ENCODE measurements at places on chromosomes 13 and 19.

DNA sequence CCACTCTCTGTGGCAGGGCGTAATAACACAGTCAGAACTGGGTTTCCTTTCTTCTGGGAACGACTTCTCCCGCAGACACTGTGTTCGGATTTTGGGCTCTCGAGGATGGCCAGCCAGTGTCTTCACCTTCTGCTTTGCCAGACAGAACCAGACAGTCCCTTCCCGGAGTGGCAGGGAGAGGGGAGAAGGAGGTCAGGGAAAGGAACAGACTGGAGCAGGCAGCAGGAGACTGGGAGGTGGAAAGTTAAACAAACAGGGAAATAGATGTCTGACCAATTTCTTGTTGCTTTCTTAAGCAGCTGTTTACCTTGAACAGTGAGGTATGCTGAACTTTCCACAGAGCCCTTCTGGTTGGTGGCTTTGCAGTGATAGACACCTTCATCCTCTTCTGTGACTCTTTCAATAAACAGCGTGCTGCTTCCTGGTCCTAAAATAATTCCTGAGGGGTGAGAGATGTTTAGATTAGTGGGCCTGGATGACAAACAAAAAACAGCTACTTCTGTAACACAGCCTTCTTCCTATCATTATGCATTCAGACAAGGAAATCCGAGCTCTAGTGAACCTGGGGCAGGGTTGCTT is 137.6 kb downstream of the FLT1 start:
- DNase-seq: no peak

DNA sequence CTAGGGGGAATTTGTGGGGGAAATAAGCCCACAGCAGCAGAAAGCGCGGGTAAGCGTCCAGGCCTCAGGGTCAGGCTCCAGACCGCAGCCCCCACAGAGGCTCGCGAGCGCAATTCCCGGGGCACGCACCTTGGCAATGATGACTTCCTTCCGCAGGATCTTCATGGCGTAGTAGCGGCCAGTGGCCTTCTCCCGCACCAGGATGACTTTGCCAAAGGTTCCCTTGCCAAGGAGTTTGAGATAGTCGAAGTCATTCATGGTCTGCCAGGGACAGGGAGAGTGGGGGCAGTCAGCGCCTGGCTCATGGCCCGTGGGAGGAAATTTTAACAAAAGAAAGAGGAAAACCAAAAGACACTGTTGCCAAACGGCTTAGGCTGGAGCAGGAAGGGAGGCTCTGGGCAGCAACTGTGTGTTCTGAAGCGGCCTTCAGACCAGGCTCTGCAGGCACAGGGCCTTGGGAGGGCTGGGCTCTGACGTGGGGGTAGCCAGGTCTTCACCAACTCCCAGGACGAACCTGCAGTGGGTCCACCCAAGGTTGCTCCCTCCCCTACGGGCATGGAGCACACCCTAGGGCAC is 15.4 kb upstream of the CCNP start:
- no peak for DNase-seq

GRCh38 chr19:33795370-33796163 is 1.1 kb upstream of the KCTD15 start:
- peak; percentile 74 for DNase-seq

DNA sequence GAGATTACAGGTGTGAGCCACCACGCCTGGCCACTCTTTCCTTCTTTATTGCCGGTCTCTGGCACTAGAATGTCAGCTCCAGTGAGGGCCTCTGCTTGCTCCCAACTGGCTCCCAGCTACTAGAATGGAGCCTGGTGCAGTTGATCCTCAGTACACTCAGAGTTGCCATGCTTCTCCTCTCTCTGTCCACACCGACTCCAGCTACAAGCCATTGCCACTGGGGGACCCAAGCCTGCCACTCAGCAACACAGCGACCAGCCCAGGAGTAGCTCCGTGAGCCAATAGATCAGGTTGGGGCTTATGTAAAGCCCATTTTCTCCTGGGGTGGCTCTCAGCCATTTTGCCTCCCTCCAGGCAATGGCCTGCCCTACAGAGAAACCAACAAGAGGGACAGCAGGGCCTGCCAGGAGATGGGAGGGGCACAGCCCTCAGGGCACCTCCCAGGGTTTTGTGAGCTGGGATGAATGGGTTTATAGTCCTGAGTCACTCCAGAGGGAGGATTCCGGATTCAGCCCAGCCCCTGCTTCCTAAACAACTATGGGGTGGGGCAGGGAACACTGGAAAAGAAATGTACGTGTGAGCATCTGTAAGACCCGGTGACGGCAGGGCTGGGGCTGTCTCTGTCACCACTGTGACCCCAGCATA is 36.5 kb downstream of the OPA3 start:
- no peak for DNase-seq

- DNase-seq: no peak
These were observed 34.5 kb downstream of the DNM2 start for GRCh38 chr19:10752237-10752912.

DNA sequence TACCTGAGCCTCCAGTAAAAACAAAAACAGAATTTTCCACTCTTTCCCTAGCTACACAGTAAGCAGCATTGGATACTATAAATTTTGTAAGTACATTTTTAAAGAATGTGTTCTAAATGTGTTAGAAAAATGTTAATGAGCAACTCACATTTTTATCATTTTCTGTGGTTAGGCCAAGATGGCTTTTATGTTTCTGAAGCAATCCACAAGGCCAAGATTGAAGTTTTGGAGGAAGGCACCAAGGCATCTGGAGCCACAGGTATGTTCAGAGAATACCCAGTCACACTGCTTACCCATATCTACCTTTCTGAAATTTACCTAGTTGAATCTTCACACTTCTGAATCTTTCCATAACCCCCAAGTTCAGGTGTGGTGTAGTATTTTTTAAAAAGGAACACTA is 21.6 kb downstream of the SERPINE3 start:
- DNase-seq: no peak

- no peak for DNase-seq
These were observed 991 bp downstream of the OBI1 start for GRCh38 chr13:78657699-78658629.

DNA sequence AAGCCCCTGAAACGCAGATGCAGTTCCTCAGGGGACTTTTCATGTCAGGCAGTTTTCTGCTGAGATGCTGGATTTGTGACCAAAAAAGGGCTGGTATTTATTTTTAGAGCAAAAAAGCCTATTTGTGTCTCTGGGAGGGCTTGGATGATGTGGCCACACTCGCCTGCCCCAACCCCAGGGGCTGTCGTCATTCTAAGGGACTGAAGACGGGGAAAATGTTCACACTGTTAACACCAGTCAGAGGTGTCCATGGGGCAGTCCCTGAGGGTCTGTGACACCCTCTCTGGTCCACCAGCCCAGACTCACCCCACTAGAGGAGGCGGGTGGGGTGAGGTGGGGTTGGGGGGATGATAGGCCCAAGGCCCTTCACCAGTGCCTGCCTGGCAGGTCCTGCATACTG is 15.9 kb upstream of the EPHX3 start:
- DNase-seq: no peak

DNA sequence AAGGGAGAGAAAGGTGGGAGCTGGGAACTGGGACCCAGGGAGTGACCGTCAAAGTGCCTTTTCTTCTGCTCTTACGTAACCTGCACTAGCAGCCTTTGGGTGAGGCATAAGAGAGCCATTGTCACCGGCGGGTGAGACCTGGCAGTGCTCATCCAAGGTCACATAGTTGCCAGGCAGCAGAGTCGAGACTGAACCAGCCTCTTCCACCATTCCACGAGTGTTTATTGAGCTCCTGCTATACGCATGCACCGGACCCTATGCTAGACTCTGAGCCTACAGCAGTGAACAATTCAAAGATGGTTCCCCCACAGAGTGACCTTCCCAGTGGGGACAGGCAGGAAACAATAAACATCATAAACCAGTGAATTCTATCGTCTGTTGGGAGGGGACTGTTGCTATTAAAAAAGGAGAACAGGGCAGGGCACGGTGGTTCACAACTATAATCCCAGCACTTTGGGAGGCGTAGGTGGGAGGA is 18.6 kb upstream of the STRN4 start:
- DNase-seq: no peak

DNA sequence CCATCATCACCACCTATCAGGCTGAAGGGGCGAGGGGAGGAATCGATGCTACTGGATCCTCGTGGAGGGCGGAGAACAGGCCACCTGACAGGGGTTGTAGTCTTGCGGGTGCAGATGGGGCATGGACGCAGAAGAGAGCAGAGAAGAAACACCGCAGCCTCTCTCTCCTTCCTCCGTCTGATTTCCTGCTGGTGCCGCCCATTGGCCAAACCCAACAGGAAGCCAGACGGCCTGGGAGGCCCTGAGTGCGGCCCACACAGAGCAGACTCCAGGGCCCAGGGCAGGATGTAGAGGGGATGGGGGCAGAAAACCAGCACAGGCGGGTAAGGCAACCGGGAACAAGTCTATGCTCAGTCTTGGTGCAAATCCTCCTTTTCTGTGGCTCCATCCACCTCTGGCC is 15.4 kb downstream of the CEBPA start:
- no peak for DNase-seq

DNA sequence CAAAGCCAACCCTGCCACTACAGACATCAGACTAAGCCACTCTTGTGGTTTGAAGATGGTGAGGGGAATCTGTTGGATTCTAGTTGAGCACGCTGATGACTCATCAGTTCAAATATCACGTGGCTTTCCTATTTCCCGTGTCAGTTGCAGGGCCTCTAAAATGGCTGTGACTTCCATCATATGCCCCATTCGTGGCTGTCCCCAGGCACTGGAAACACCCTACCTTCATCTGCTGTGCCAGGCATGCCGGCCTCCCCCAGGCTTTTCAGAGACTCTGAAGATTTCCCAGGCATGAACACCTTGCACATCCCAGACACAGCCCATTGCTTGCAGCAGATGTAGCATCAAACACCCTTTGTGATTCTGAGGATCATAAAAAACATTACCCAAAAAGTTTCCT is 659.9 kb downstream of the UQCRFS1 start:
- DNase-seq: no peak

GRCh38 chr19:42108527-42109389 is 23.5 kb downstream of the POU2F2 start:
- DNase-seq: peak; percentile 84

- no peak for DNase-seq
These were observed 80.5 kb downstream of the GPR12 start for GRCh38 chr13:26680123-26680450.

DNA sequence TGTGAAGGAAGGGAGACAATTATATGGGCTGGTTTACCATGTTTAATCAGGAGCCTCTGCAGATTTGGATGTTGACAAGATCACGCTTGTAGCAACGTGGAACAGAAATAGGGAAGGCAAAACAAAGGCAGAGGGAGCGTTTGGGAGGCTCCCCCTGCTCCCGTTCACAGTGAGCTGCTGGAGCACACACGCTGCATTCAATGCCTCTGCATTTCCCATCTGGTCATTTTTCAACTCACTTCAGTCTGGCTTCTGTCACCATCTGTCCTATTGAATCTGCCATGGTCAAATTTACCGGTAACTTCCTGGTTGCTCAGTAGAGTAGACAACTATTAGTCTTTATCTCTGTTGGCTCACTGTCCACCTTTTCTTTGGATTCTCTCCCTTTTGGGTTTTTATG is 91.0 kb downstream of the NHLRC3 start:
- no peak for DNase-seq
